Activated T-cell treated with anti-CD3 and anti-CD28 coated beads for 24 hours (primary cell): ENCODE measurements at places on chromosomes 7 and 10.

DNA sequence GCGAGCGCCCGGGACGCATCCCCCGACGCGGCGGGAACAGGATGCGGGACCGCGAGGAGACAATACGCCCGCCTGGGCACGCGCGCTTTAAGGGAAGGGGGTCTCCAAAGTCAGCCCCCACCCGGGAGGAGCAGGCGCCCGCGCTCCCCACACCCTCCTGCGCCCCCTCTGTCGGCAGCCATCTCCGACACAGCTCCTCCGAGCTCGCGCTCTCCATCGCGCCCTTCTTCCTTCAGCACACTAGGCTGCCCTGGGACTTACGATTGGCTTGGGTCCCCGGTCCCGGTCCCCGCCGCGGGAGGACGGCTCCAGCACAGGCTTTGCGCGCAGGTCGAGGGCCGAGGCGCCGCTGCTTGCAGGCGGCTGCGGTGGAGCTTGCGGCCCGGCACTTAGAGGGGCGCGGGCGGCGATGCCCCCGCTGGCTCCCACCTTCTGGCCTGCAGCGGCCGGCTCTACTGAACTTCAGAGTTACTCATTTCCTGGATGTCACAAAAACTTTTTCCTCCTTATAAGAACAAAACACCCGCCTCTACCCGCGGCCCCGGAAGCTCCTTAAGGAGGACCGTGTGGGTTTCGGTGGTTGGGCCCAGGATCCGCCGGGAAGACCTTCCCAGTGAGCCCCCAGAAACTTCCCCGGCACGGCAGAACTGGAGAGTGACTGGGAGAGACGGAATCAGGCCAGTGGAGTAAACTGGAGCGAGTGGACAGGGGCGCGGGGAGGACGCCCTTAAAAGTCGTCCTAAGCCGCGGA, at the start of gene ITPRIP:
TSS of gene ITPRIP (minus strand) at position 481 of the 751 bp plus-strand sequence. CDS start 22,414 bp downstream, outside the sequence.
- peak; percentile 64 for DNase-seq

GRCh38 chr7:111639934-111640333, 77.6 kb upstream of the IMMP2L start:
- no peak for DNase-seq

GRCh38 chr7:81944058-81944457, 174.2 kb upstream of the HGF start:
- no peak for DNase-seq

DNA sequence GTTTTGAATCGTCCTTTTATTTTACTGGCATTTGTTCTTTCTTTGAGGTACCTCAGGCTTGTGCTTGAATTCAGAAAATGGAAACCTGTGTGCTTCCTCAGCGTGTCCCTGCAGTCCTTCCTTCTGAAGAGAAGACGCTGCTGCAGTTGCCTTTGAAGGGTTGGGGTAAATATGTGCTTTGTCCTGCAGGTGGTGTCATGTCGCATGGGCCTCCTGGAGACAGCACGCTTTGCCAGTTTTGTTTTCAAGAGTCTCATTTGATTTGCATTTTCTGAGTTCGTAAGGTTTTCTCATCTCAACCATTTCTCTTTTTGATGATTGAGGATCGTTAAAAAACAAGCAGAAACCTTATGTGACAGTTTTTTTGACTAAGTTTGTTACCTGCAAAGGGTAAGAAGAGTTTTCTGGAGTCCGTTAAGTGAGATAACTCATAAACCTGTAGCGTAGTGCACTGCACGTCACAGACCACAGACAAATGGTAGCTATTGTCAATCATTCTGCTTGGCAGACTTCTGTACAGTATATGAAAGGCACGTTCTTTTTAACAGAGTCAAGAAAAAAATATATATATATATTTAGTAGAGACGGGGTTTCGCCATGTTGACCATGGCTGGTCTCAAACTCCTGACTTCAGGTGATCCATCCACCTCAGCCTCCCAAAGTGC, 57.0 kb downstream of the CDC123 start:
- no peak for DNase-seq

DNA sequence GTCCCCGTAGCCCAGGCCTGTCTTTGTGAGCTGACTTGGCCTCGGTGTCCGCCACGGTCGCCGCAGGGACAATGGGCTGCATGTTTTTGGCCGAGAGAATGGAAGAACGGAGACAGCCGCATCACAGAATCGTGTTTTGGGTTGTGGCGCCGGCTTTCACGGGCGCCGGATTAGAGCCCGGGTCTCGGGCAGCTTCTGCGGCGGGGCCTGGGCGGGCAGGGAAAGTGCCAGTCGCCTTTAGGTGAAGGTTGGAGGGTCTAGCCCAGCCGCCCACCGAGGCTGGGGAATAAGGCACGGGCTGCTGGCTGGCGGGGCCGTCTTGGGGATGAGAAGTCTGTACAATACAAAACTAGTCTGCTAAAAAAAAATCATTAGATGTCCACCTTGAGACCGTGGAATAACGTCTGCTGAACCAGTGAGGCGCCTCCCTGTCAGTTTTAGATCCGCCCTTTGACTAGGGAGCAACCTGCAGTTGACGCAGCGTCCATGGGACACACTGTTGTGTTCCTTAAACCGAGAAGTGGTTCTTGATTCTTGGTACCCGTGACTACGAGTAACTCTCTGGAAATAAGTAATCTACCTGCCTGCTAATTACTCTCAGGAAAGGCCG, 577 bp downstream of the DNAJB9 start:
- DNase-seq: peak; percentile 31

DNA sequence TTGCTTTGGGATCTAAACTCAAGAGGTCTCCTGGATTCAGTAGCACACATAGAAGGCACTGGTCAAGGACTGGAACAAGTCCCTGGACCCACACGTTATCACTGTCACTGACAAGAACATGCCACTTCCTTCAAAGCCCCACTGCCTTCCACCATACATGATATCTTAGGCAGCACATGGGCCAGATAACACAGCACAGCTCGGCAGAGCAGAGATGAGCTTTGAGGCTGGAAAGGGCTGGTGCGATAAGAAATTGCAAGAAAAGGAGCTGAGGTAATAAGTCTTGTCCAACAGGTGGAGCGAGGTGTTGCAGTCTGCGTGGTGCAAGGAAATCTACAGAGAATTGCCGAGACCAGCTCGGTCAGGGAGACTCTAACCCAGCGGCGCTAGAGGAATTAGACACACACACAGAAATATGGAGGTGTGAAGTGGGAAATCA, 139.8 kb upstream of the CDK13 start:
- DNase-seq: no peak

- no peak for DNase-seq
Observed at GRCh38 chr10:73876971-73877370, 2.6 kb upstream of the CAMK2G start.

DNA sequence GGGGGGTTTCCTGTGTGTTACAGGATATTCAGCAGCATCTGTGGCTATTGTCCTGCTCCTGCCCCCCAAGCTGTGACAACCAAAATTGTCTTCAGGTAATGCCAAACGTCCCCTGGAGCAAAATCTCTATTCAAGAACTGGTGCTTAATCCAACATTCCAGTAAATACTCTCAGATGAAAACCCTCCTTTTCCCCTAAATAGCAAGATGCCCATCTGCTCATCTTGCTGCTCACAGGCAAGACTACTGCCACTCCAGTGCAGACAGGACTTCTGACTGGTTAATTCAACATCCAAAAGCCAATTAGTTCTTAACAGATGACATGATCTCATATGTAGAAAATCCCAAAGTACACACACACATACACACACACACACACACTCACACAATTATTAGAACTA, 20.5 kb upstream of the JAZF1 start:
- no peak for DNase-seq

DNA sequence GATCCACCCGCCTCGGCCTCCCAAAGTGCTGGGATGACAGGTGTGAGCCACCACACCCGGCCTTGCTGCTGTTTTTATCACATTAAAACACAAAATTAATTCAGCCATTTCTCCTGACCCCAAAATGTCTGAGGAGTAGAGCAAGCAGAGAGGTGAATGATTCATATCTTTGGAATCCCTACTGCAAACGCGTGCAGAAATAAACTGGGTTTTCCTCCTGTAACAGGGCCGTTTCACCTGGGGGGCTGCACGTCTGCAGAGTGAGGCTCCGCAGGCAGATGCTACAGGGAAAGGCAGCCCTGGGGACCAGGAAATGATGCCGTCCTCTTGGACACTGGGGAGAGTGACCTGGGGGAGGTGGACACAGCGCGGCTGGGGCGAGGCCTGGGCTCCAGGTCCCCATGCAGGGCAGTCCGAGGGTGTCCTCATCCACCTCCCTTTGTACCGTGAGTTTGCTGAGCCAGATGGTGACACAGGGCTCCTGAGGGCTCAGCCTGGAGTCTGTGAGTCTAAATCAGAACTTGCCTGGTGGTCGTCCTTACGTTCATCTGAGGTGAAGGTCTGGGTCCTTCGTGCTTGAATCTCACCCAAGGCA, 41.9 kb downstream of the PDGFA start:
- DNase-seq: no peak

DNA sequence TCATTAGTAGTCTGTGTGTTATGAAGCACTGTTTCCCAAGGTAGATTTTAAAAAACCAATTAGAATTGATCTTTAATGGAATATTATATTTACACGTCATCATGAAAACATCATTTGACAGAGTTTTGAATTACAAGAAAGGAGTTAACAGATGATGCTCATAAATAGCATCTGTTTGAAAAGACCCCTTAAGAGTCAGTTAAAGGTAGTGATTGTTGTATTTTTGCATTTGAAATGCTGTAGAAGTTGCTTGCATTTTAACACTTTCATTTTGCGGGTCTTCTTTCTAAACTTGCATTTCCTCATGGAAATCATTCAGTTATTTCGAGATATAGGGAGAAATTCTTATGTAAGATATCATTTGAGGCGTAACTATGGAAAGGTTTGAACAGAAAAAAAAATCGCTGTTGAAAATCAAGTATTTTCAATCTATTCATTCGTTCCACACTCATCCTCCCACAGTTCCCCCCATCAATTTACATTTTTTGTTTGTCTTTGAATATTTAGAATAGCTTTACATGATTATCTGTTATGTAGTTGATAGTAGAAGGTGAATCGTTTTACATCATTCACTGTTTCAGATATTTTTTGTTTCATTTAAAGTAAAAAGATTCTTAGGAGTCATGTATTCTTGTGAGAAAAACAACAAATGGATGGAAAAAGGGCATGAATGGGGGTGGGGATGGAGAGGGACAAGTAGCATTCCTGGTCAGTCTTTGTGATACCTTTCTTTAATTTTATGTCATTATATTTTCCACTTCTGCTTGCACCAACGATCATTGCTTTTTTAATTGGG, 3.0 kb upstream of the SKIDA1 start:
- DNase-seq: no peak
